ENCODE measurements at places on chromosomes 3 and 15.

GRCh38 chr15:55526559-55527036 is 18.6 kb upstream of the DNAAF4 start:
- peak; percentile 0 for DNase-seq

- peak; percentile 67 for DNase-seq
Measured at GRCh38 chr15:57205996-57206395, 170.3 kb upstream of the CGNL1 start.

DNA sequence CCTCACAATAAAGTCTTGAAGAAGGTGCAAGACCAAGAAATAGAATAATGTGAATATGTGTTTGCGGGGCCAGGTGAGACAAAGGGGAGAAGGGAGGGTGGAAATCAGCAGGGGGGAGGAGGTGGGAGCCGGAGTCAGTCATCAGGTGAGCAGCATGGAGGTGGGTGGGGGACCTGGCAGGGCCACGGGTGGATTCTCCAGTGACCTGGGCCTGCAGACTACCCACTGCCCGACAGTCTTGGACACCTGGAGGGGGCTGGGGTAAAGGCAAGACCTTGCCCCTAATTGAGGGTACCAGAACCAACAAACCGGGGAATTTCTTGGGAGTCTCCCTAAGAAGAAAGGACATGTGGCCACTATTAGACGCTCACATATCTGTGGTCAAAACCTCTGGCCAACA is 95.8 kb downstream of the CHSY1 start:
- no peak for DNase-seq

DNA sequence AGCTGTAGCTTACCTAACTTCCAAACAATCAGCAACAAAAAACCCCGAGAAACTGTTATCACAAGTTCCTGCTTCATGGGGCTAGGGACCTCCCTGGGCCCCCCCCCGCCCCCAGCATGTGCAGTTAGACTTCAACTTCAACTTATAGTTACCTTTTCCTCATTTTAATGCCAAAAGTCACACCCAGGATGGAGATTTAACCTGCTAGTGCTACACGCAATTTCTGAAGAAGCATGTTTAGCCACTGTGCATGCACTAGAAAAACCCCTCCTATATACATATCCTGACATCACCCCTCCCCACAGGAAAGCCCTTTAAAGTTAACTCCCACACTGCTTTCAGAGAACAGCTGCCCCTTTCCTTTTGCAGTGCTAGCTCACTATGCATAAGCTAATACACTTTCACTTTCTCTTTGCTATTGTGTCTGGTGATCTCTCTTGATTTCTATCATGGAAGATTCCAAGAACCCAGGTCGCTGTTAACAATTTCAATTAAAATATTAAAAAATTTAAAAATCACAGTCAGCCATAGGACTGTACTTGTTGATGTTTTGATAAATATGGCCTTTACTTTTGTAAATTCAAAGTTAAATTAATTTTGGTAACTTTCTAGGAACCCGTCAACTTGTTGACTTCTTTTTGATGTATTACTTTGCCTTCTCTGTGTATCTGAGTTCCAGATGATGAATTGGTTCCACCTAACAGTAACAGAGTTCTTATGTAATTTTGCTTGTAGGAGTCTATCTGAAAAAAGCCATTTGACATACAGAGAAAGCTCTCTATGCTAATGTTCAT is 75.2 kb upstream of the ACAD9 start:
- DNase-seq = no peak

DNA sequence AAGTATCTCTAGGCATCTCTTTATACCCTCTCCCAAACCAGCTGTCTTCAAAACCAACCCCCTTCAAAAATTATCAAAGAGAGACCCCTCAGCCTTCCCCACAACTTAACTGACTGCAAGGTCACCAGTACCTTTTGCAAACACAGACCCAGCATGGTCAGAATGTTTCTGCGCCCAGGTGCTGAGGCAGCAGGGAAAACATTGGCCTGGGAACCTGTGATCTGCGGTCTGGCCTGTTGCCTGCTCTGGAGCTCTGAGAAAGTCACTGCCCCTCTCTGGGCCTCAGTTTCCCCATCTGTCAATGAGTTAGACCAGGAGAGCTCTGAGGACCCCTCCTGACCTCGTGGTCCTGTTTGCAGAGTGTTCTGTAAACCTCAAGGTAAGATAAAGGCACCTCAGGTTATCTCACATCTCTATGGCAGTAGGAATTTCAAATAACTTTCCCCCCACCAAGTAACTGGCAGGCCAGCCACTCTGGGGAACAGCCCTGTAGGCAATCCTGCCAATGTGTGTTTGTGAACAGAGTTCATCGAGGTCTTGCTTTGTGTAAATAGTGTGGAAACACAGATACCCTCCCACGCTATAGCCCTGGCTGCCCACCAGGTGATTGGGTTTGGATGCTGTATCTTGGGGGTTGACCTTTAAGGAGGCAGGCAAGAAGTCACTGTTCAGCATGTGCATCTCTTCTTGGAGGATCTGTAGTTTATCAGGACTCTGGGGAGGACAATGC is 50.0 kb upstream of the SMAD6 start:
- DNase-seq = no peak

- DNase-seq = no peak
Measured at GRCh38 chr15:100863796-100864267, 15.8 kb upstream of the ALDH1A3 start.

- DNase-seq = no peak
Measured at GRCh38 chr15:59255680-59256336, 49.2 kb downstream of the LDHAL6B start.

DNA sequence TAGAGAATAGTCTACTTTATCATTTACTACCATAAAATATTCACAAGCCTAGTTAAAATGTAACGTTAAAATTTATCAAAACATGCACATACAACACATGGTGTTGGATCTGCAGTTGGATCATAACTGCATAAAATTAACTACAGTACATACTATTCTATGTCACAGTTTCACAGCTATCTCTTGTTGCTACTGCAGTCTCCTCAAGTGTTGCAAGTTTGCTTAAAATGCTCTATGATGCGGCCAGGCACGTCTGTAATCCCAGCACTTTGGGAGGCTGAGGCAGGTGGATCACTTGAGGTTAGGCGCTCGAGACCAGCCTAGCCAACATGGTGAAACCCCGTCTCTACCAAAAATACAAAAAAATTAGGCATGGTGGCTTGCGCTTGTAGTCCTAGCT is 10.3 kb downstream of the PPP1R2 start:
- no peak for DNase-seq

- DNase-seq = no peak
Measured at GRCh38 chr15:75662823-75663519, 15.3 kb downstream of the SNX33 start.

DNA sequence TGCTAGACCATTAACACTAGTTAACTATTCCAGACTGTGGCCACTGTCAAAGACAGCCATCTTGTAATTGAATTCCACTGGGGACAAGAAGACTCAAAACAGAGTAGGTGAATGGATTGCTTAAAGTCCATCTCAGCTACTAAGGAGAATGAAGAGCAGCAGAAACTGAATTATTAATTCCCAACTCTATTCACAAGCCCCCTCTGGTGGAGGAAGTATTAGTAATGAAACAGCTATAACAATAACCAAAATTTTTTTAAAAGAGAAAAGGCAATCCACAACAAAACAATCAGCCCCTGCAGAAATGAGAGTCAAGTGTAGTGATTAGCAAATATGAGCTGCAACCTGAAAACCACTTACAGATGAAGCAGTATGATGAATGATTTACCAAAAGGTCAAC is 302.8 kb downstream of the FHIT start:
- DNase-seq = no peak

- no peak for DNase-seq
Measured at GRCh38 chr3:12890610-12891390, 49.4 kb upstream of the RPL32 start.

DNA sequence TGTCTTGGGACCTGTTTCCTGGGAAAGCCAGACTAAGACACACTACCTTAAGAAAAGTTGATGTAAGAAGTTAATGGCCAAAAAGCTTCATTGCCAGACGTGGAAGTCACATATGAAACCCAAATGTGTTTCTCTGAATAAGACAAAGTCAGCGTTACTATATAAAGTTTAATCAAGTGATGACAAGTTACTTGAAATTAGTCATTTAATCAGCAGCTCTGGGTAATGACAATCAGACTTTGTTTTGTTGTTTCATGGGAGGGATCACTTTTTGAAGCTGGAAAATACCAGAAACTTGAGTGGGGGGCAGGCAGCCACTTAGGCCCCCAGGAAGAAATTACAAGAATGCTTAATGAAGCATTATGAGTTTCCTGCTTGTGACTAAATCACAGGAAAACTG is 218.6 kb downstream of the PTPRG start:
- DNase-seq = no peak

- DNase-seq = no peak
Measured at GRCh38 chr3:130811557-130811956, 64.9 kb upstream of the PIK3R4 start.

DNA sequence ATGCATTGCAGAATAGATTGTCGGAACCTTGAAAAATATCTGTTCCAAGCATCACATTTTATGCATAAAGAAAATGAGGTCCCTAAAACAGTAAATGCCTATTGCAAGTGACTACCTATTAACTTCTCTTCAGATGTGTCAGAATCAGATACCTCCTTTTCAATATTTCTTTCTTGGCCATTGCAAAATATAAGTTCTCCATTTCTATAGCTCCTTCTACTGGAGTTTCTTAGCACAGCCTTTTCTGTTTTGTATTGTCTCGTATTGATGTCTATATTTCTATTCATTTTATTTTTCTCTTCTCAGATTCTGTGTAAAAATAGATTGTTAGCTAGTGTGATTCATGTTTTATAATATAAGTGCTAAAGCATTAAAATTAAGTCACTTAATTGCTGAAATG is 63.4 kb downstream of the PPARG start:
- DNase-seq = no peak

DNA sequence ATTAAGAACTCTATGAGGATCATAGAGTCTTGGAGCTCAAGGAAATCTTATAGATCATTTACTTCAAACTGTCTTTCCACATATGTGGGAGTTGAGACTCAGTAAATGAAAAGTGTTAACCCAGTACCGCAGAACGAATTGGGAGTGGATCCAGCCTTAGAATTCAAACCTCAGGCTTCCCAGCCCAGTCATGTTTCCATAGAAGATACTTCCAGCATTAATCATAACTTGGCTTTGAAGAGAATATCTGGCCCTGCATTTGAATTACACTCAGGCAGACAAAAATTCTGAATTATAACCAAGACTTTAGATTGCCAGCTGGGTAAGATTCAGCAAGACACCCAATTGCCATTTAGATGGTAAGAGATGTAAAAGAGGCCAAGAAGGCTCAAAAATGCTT is 972.0 kb downstream of the TUSC7 start:
- no peak for DNase-seq

- DNase-seq = no peak
Measured at GRCh38 chr3:25277503-25277902, 150.6 kb upstream of the RARB start.

GRCh38 chr3:146449076-146449475 is 20.3 kb downstream of the PLSCR2 start:
- no peak for DNase-seq

DNA sequence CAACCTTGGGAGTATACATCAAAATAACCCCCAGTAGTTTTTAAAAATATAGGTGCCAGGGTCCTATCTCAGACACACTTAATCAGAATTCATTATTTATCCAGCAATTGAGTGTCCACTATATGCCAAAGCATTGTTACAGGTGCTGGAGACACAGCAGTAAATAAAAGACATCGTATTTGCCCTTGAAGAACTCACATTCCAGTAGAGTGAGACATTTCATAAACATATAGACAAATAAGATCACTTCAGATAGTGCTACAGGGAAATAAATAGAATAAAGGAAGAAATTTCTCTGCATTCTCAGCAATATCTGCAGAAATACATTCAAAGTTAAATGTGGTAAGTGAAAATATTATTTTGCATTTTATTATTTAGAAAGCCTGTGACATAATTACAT is 34.1 kb upstream of the ANKRD28 start:
- DNase-seq = no peak

DNA sequence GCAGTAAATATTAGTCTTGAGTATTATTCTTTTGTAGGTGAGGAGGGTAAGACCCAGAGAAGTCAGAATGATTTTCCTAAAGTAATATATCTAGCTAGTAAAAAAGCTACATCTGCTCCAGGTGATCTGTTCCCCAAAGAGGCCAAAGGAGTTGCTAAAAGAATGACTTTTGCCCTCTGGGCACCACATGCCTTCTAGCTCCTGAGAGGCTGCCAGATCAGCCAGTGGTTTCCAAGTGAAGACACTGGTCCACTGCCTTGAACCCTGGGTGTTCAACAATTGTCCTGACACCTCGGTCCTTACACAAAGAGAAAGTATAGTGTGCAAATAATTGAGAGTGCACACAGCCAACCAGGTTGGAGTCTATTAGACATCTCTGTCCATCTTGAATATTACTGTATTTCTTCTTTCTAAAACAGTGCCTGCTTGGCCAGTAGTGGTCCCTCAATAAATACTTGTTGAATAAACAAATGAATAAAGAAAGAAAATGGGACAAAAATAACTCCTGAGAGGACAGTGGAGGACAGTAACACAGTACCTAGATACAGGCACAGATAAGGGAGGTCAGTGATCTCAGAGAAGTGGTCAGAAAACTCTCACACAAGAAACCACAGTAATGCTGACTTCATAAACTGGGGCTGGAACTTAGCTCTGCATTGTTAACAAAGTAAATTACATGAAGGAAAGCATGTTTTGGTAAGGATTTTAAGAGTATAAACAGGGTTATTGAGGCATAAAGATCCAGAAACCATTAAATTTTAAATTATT is 56.6 kb upstream of the CSTA start:
- no peak for DNase-seq

GRCh38 chr15:99753066-99753465 is 19.8 kb upstream of the LYSMD4 start:
- DNase-seq = no peak

DNA sequence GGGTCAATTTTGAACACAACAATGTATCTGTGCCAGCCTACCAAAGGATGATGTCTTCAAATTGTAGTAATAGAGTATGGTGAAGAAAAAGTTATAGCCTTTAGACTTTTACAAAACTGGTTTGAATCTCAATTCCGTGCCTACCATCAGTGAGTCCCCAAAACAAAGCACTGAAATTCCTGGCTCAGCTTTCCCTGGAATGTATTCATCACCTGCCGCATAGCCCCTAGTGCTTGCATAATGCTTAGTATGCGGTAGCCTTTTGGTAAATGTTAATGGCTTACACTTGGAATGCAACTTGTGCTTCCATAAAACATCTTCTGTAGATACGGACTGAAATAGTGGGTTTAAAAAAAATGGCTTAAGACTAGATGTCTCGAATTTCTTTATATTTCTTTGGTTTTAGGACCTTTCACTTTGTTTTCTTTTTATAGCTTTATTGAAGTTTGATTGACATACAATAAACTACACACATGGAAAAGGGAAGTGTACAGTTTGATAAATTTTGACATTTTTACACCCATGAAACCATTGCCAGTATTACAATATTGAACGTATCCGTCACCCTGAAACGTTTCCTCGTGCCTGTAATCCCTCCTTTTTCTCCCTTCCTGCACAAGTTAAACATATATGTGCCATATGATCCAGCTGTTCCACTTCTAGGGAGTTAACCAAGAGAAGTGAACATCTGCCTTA is 12.1 kb downstream of the SACM1L start:
- no peak for DNase-seq

- no peak for DNase-seq
Measured at GRCh38 chr15:52699457-52699856, 20.3 kb upstream of the ATOSA start.

- DNase-seq = no peak
Measured at GRCh38 chr3:36832406-36832805, 68.1 kb upstream of the DCLK3 start.

GRCh38 chr3:66400411-66401156 is 100.2 kb downstream of the LRIG1 start:
- no peak for DNase-seq

GRCh38 chr15:50265620-50266019 is at the start of gene HDC:
HDC (minus strand) TSS chr15:50265726; CDS start chr15:50265623, 103 bp downstream.
- DNase-seq = no peak

- no peak for DNase-seq
Measured at GRCh38 chr3:123712077-123712860, 127.4 kb upstream of the HACD2 start.
